ENCODE measurements at places on chromosomes 2 and 18. TPM values are rescaled to one million over a fixed set of nuclear protein-coding genes. Genes with fewer than 3 reads are reported as not detected.

ALK gene
- total RNA-seq = not detected

HMSD gene
- total RNA-seq = not detected

ADAM23 gene
- total RNA-seq = 19.2 TPM

GNAL gene
- 5.9 TPM for total RNA-seq

LCT gene
- total RNA-seq = not detected

MGAT4A gene
- 2.1 TPM for total RNA-seq

CD207 gene
- not detected for total RNA-seq

SAG gene
- not detected for total RNA-seq

C1QL2 gene
- not detected for total RNA-seq

All from chondrocyte (in vitro differentiated cells).